ENCODE measurements at places on chromosomes 4 and X.
A peak's percentile ranks its signal among the peaks of the same experiment; 100 is the strongest.

GRCh38 chr4:11805842-11806241, 377.1 kb upstream of the HS3ST1 start:
- DNase-seq: peak; percentile 79

GRCh38 chr4:2858451-2859217, 15.0 kb downstream of the ADD1 start:
- DNase-seq: no peak

GRCh38 chr4:41750121-41750625, 1.6 kb upstream of the PHOX2B start:
- no peak for DNase-seq

GRCh38 chr4:80074069-80074468, 1.0 kb upstream of the ANTXR2 start:
- DNase-seq: no peak

DNA sequence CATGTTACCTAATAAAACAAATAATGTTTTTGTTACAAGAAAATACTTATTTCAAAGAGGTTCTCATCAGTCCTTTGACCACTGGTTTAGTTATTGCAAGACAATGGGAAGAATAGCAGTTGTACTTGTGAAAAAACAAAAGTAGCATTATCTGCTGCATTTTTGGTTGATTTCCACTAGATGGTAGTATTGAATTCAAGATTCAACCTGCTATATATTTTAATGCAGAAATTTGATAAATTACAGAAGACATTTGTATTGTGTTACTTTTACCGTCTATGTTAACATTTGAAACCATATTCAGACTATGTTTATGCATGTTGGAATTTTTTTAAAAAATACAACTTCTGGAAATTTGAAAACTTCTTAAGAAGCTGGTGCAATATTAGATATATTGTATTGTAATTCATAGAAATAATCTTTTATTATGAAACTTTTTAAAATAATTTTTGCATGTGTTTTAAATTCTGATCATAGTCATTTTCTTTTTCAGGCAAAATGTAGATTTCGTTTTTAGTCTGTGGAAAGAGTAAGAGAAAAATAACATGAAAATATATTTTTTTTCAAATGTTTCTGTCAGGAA, 56.4 kb downstream of the SPCS3 start:
- DNase-seq: peak; percentile 41

GRCh38 chrX:1265086-1265485, 3.5 kb upstream of the CSF2RA start:
- no peak for DNase-seq

DNA sequence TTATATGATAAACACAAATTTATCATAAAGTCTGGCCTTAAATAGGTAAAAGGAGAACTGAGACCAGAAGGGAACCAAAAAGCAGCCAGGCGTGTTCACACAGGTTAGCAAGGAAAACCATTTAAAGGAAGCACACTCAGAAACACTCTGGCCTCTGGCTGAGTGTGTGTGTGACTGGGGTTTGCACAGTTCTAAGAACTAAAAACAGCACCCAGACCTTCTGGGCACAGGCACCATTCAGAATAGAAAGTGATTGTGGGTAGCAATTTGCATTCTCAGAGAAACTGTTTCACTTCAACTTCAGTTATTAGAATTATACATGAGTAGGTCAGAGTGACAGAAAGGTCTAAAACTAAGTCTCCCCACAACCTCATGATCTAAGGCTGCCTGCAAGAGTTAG, 10.0 kb downstream of the GPR82 start:
- no peak for DNase-seq

DNA sequence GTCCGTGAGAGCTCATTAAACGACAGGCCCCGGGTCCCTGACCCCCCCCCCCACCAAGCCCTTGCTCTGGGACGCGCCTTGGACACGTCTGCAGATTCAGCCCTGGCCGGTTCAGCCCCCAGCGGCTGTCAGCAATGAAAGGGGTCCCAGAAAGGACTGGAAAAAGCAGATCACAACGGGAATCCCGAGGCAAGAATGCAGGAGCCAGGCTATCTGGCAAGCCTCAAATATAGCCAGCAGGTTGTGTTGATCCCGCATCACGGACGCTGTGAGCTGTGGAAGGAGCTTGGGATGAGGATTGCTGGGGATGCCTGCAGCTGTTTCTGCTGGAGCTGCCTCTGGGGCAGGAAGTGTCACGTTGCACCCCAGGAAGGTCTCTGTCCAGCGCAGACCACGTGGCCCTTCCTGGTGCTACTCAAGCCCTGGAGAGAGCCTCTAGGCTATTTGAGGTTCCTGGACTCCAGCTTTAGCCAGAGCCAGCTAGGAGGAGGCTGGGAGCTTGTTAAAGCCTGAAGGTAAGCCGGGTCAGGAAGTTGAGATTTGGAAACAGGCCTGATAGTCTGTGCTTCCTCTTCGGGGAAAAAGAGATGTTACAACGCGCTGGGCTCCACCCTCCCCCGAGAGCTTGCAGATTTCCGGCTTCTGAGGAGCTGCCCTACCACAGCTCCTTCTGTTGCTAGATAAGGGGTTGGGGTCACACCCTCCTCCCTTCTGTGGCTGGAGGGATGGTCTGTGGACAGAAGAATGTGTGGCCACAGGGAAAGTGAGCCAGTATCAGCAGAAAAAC, 19.3 kb upstream of the CSF2RA start:
- DNase-seq: no peak

DNA sequence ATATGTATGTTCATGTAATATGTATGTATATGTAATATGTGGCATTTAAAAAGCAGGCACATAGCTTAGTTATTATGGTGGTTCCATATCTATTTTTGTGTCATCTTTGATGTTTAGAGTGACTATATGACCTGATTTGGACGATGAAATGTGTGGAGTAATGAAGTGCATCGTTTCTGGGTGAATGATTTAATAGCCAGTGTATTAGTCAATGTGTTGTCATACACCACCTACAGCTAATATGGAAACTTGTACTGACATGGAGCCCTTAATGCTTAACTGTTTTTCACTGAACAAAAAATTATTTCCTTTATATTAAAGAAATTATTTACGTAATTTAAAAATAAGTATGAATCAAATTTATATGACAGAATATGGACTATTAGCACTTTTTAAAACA, 292.3 kb upstream of the FSTL5 start:
- no peak for DNase-seq

DNA sequence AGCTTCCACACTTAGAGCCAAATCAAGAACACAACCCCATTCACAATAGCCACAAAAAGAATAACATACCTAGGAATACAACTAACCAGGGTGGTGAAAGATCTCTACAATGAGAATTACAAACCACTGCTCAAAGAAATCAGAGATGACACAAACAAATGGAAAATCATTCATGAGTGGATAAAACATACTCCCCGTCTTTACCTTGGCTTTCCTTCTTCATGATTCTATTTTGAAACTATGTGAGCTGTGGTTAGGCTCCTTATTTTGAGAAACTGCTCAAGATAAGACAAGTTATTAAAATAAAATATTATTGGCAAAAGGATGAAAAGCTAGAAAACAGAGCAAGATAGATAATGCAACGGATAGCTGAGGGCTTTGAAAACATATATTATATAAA, 598.1 kb upstream of the FAT1 start:
- DNase-seq: no peak

DNA sequence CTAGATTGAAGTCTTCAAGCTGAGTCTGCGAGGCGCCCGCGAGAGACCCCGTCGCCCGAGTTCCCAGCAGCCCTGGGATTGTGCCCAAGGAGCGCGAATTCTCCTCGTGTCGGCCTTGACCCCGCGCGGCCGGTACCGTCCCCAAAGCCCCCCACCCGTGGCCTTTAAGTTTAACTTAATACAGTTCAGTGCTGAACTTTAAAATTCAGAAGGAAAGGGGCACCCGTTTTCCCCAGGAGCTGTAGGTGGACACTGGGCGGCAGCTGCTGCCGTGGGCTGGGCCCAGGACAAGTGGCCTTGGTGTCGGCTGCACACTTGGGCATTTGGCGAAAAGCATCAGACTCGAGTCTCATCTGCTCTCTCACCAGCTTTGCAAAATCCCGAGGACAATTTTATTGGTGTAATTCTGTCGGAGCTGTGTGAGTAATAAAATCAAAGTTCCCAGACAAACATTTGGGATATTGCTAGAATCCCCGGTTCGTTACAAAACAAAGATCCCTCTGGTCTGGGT, 634 bp downstream of the CWH43 start:
- no peak for DNase-seq

DNA sequence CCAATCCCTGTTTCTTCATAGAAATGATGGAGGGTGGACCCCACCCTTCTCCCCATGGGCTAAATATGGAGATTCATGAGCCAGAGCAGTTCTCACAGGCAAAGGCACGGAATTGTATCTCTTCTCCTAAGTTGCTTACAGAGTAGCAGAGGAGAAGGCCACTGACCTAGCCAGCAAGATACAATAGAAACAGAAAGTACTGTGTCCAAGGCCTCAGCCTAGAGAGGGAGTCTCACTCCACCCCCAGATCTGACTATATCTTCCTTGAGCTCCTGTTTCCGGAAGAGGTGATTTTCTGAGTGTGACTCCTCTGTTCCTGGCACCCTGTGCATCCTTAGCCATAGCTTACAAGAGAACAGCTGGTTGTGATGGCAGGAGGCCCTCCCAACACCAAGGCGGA, at the start of gene FATE1:
Gene FATE1 (plus strand): TSS at position 284 of the 400 bp plus-strand sequence. CDS start 85 bp downstream, at position 369.
- DNase-seq: no peak

- no peak for DNase-seq
These were observed 41.6 kb downstream of the ZFP42 start for GRCh38 chr4:188037003-188037713.

GRCh38 chr4:120858776-120859175, 63.8 kb downstream of the PRDM5 start:
- DNase-seq: no peak

DNA sequence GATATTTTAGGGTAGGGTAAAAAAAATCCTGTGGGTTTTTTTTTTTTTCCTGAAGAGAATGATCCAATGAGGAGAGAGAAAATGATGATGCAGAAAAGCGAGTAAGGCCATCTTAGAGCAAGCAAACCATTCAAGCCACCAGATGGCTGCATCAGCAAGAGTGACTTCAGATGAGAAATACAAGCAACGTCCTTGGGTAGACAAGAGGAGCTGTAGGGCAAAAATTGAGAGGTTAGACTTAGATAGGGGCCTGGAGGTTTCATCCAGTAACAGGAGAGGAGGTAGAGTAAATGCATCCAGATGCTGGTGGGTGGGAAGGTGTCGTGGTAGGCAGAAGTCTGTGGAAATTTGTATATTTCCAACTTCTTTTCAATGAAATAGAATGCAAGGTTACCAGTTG, 14.6 kb downstream of the FTHL17 start:
- DNase-seq: no peak

GRCh38 chr4:25859429-25860148, 3.2 kb downstream of the SEL1L3 start:
- no peak for DNase-seq

GRCh38 chr4:10078481-10079233, 37.9 kb downstream of the WDR1 start:
- no peak for DNase-seq

DNA sequence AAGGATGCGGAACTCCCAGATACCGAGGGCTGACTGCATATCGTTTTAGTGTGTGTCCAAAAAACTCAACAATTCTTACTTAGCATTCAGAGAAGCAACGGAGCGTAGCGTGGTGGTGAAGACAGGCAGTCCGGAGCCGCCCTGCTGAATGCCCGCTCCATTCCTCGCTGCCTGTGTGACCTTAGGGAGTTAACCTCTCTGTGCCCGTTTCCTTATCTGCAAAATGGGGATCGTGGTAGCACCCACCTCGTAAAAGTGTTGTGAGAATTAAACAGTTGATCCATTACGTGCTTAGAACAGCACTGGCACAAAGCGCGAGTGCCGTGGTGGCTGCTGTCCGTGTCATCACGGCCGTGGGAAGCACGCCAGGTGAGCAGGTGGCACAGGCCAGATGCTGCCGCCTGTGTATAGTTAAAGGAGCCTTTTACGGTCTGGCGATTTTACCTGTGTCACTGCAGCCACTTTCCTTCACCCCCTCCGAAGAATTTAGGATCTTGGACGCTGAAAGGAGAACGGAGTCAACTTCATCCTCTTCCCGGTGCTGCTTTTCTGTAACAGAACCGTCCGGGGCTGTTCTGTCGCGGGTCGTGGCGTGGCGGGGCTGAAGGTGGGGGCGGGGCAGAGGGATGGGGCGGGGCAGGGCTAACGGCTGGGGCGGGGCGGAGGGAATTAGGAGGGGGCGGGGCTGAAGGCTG, 885 bp downstream of the CCDC110 start:
- DNase-seq: peak; percentile 61

DNA sequence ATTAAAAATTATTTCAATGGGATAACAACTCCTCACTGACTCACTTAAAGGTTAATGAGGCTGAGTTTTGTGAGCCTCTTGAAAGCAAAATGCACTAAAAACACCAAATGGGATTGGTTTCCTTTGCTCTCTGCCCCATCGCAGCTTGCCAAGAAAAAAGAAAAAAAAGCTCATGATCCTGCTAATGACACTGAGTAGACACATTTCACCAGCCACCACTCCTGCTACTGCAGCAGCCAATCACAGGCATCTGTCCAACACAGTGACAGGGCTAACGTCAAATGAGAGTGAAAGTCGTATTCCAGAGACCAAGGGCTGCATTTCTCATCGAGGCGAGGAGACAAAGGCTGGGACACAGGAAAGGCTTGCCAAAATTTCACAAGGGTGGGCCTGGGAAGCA, 5.2 kb downstream of the APBB2 start:
- no peak for DNase-seq

DNA sequence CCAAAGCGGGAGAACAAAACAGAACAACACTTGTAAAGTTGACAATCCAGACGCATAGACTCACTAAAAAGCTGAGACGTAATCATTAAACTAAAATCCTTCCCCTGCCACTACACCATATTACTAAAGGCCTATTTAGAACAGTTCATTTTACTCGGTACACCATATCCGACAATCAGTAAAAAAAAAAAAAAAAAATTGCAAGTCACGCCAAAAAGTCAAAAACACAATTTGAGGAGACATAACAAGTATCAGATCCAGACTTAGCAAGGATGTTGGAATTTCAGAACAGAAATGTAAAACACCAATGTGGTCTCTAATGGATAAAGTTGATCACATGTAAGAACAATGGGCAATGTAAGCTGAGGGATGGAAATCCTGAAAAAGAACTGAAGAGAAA, 1899.4 kb downstream of the STIM2 start:
- DNase-seq: no peak

DNA sequence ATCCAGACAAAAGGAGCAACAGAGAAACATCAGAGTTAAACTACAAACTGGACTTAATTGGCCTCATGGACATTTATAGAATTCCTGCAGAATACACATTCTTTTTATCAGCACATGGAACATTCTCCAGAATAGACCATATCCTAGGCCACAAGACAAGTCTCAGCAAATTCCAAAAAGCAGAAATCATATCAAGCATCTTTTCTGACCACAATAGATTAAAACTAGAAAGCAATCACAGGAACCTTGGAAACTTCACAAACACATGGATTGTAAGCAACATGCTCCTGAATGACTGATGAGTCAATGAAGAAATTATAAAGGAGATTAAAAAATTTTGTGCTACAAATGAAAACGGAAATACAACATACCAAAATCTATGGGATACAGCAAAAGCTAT, 526.7 kb downstream of the PCDH7 start:
- DNase-seq: no peak

Measured in HT-29 (cell line).